ENCODE measurements at places on chromosomes 5 and 9.

DNA sequence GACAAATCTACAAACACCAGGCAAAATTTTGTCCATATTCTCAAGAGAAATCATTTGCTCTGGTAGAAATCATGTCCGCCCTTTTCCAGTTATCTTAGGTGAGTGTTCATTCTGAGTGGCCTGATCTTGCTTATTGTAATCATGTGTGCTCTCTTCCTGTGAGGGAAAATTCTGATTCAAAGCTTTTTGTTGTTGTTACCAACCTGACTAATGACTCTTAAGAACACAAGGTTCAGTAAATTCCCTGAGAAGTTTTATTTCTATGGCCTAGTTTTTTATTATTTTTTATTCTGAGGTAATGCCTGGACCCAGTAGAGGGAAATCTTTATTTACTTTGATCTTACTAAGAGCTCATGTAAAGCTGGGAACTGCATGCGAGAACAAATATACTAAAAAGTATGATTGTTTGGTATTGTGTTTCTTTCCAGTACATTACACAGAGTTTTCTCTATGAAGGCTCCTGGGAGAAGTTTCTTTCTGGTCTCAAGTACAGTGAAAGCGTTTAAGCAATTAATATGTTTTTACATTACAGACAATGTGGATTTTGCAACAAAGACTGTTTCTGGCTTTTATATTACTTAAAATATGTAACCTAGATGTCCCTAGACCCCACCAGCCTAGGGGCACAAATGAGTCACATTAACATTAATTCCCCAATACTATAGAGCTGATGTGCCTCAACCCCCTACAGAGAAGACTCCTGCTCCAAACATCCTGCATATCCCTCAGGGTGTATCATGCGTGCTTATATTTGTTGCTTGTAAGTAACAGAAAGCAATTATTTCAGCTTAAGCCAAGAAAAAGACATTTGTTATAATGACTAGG, 138.1 kb downstream of the TMEM167A start:
- no peaks in the 10 kb centered on the region for H3K36me3 ChIP-seq
- H3K4me1 ChIP-seq: peaks cover 2% of the 10 kb centered on the region
- H3K27ac ChIP-seq: no peak overlapping the region
- DNase-seq: no peak
- no peak overlapping the region for H3K4me3 ChIP-seq

- peaks cover 23% of the 10 kb centered on the region for H3K36me3 ChIP-seq
- peaks cover 22% of the 10 kb centered on the region for H3K4me1 ChIP-seq
- H3K27ac ChIP-seq: no peak overlapping the region
- H3K4me3 ChIP-seq: no peak overlapping the region
- DNase-seq: no peak
These were observed 44.0 kb downstream of the PFDN1 start for GRCh38 chr5:140258873-140259272.

- H3K4me3 ChIP-seq: peak within 1 kb of the TSS; percentile 75
- DNase-seq: peak; percentile 25
- peaks cover 34% of the 10 kb centered on the region for H3K4me1 ChIP-seq
- peaks cover 22% of the 10 kb centered on the region for H3K27me3 ChIP-seq
- peak within 1 kb of the TSS; percentile 49 for H3K27ac ChIP-seq
- peaks cover 2% of the 10 kb centered on the region for H3K36me3 ChIP-seq
These were observed at the start of gene CD14 for GRCh38 chr5:140633021-140633471. CD14 (minus strand) TSS chr5:140633175; CDS start chr5:140633071, 104 bp downstream.

DNA sequence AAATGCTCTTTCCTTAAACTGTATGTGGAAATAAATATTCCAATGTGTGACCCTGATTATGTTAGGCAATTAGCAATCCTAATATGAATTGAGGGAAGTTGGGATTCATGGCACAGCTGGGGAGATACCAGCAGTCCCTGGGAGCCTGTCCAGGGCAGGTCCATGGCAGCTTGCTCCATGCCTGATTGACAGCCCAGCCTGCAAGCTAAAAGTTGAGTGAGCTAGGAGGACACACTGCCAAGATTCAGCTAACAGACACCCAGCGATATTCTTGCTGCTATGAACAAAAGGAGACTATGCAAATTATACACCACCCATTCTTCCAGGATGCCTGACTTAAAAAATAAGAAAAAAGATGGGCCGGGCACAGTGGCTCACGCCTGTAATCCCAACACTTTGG, 6.2 kb downstream of the TGFBI start:
- no peak overlapping the region for H3K4me3 ChIP-seq
- no peaks in the 10 kb centered on the region for H3K36me3 ChIP-seq
- no peak for DNase-seq

GRCh38 chr5:157732130-157732514, 902 bp downstream of the THG1L start:
- no peaks in the 10 kb centered on the region for H3K27me3 ChIP-seq
- DNase-seq: no peak
- H3K27ac ChIP-seq: peak overlapping the region; percentile 99
- peak overlapping the region; percentile 94 for H3K4me3 ChIP-seq
- H3K4me1 ChIP-seq: peaks cover 34% of the 10 kb centered on the region
- peaks cover 21% of the 10 kb centered on the region for H3K36me3 ChIP-seq

DNA sequence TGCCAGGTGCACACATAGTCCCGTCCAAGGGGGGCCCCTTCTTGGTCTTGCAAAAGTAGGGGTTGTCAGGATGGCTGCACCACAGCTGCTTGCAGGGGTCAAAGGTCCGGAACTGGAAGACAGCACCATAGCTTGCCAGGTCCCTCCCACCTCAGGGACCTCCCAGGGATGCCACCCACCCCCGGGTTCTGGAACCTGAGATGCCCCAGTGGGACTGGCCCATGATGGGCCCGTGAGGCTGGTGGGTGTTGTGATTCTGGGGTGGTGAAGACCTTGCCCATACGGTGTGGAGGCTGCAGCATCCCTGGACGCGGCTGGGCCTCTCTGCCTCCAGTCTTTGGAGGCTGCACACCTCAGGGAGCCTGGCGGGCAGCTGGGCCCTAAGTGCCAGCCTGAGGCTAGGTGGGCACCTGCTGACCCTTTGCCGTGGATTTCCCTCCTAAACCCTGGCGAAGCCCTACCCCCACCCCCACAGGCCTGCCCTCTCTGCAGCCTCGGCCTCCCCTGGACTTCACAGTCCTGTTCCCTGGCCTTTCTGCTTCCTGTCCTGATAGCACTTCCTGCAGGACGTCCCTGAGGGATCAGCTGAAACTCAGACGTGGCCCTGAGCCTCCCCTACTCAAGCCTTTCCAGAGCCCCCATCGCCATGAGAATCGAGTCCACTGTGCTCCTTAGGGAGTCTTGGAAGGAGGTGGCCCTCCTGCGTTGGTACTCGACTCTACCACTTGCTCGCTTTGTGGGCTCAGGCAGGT, 92.1 kb downstream of the ZNF354C start:
- H3K36me3 ChIP-seq: no peaks in the 10 kb centered on the region
- no peaks in the 10 kb centered on the region for H3K27me3 ChIP-seq
- no peak overlapping the region for H3K27ac ChIP-seq
- H3K4me3 ChIP-seq: no peak overlapping the region
- H3K4me1 ChIP-seq: no peaks in the 10 kb centered on the region

GRCh38 chr5:159419576-159419975, 89.3 kb upstream of the IL12B start:
- no peak overlapping the region for H3K4me3 ChIP-seq
- H3K27me3 ChIP-seq: no peaks in the 10 kb centered on the region
- H3K4me1 ChIP-seq: peaks cover 5% of the 10 kb centered on the region
- peak; percentile 15 for DNase-seq
- H3K27ac ChIP-seq: no peak overlapping the region
- H3K36me3 ChIP-seq: no peaks in the 10 kb centered on the region

DNA sequence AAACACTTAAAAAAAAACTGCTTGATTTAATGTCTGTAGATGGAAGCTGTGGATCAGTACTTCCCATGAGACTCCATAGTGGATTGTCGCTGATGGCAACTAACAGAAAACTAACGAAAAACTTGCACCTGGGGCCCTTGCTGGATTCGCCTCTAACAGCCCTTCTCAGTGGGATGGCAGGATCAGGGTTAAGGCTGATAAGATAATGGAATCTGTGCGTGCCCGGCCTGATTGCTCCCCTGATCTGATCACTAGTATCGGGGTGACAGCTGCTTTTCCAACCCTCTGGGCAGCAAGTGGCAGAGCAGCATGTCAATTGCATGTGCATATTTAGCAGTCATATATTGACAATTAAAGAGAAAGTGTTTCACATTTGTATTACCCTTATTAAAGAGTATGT, 185.8 kb upstream of the ELAVL2 start:
- no peaks in the 10 kb centered on the region for H3K36me3 ChIP-seq
- DNase-seq: no peak
- H3K27ac ChIP-seq: no peak overlapping the region
- no peaks in the 10 kb centered on the region for H3K27me3 ChIP-seq
- no peaks in the 10 kb centered on the region for H3K4me1 ChIP-seq
- no peak overlapping the region for H3K4me3 ChIP-seq

DNA sequence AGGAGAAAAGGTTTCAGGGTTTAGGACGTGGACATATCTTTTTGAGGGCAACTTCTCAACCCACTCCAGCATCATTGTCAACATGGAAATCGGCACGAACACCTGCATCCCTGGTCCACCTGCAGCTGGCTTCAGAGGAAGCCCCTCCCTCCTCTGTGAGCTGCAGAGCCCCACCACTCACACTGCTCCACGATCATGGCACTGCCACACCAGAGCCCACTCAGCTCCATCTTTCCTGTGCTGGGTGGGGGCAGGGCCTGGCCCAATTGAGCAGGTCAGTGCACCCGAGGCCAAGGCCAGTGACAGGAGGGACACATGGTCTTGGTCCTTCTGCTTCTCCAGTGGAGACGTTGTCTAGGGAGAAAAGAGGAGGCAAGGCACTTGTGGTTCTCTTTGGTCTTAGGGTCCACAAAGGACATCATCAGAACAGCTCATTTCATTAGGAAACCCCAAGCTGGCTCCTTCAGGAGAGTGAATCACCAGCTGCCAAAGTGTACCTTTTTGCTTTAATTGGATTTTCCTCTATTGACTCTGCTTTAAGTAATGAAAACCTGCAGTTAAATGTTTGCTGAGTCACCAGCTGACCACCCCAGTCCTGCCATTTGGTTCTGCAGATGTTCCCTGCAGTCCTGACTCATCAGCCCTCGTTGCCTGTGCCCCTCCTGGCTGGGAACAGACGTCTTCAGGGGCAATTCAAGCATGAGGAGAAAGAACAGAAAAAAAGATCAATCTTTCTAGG, 56.2 kb downstream of the UBE2QL1 start:
- peaks cover 17% of the 10 kb centered on the region for H3K27me3 ChIP-seq
- DNase-seq: no peak
- H3K4me1 ChIP-seq: no peaks in the 10 kb centered on the region
- H3K27ac ChIP-seq: no peak overlapping the region
- no peak overlapping the region for H3K4me3 ChIP-seq

Data from activated naive CD8-positive, alpha-beta T cell treated with anti-CD3 and anti-CD28 coated beads, Interleukin-2, amount 50 U/mL, for 24 hours (primary cell).